IgD-negative memory B cell (primary cell): ENCODE measurements at places on chromosomes 2 and 18. TPM values are rescaled to one million over a fixed set of nuclear protein-coding genes. Genes with fewer than 3 reads are reported as not detected.

The SYT4 gene
- polyA plus RNA-seq, result not detected

The COL5A2 gene
- polyA plus RNA-seq, result not detected

The METTL8 gene
- polyA plus RNA-seq, result 99.3 TPM

The USP34 gene
- polyA plus RNA-seq, result 21.5 TPM

The REG1B gene
- not detected for polyA plus RNA-seq

The USP37 gene
- 9.8 TPM for polyA plus RNA-seq

The IL18RAP gene
- 0.55 TPM for polyA plus RNA-seq

The POTEJ gene
- not detected for polyA plus RNA-seq

The PDE11A gene
- polyA plus RNA-seq, result not detected

The UGT1A3 gene
- polyA plus RNA-seq, result not detected

The FAM124B gene
- polyA plus RNA-seq, result not detected

The DPYSL5 gene
- polyA plus RNA-seq, result not detected

The UGT1A5 gene
- not detected for polyA plus RNA-seq

The SAG gene
- polyA plus RNA-seq, result not detected

The IL37 gene
- polyA plus RNA-seq, result not detected

The COL4A4 gene
- 20.8 TPM for polyA plus RNA-seq

The LMAN2L gene
- polyA plus RNA-seq, result 19.1 TPM

The OR6B2 gene
- not detected for polyA plus RNA-seq

The ACMSD gene
- polyA plus RNA-seq, result not detected

The KATNAL2 gene
- 0.59 TPM for polyA plus RNA-seq

The PDCL3 gene
- 48.9 TPM for polyA plus RNA-seq

The FAM161A gene
- polyA plus RNA-seq, result 1.4 TPM

The MC4R gene
- polyA plus RNA-seq, result not detected

The TMEM169 gene
- 0.53 TPM for polyA plus RNA-seq

The DGUOK gene
- polyA plus RNA-seq, result 187 TPM

The SNED1 gene
- 17.0 TPM for polyA plus RNA-seq

The DTNA gene
- polyA plus RNA-seq, result not detected

The BCL11A gene
- 189 TPM for polyA plus RNA-seq

The CHAC2 gene
- 6.8 TPM for polyA plus RNA-seq

The NFATC1 gene
- polyA plus RNA-seq, result 63.2 TPM
